ENCODE measurements at places on chromosomes 1 and 21.

- DNase-seq, result no peak
Observed at GRCh38 chr1:11841245-11842153, 6.1 kb downstream of the NPPA start.

GRCh38 chr1:47564570-47564969 is 126.7 kb downstream of the FOXD2 start:
- no peak for DNase-seq

- no peak for DNase-seq
Observed at GRCh38 chr1:162327788-162328165, 48.9 kb downstream of the SPATA46 start.

- no peak for DNase-seq
Observed at GRCh38 chr1:179955731-179956130, 1.1 kb downstream of the CEP350 start.

DNA sequence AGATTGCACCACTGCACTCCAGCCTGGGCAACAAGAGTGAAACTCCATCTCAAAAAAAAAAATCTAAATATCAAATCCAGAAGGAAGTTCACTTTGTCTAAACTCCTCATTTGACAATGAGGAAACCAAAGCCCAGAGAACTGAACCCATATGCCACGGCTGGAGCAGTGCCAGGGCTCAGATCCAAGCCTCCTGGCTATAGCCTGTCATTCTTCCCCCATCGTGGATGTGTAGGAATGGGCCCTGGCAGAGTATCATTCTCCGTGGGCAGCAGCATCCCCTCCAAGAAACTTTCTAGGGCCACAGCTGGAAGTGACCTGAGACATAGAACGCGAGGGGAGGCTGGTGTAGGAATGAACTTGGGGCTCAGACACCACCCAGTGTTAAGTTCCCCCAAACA is 47.2 kb downstream of the CAPN9 start:
- DNase-seq, result no peak

GRCh38 chr1:93614541-93614940 is 67.1 kb downstream of the BCAR3 start:
- no peak for DNase-seq
